ENCODE measurements at places on chromosomes 2 and 18.

- DNase-seq, result no peak
- H3K27me3 ChIP-seq, result peaks cover 5% of the 10 kb centered on the region
- peak overlapping the region; percentile 89 for H3K4me3 ChIP-seq
- H3K4me1 ChIP-seq, result peaks cover 21% of the 10 kb centered on the region
These were observed 1.6 kb downstream of the ZC3H6 start for GRCh38 chr2:112276954-112277353.

GRCh38 chr18:45290364-45290763 lies 324.9 kb upstream of the SLC14A2 start:
- H3K4me3 ChIP-seq, result no peak overlapping the region
- no peak overlapping the region for H3K27ac ChIP-seq

- H3K36me3 ChIP-seq, result peaks cover 23% of the 10 kb centered on the region
- H3K27me3 ChIP-seq, result no peaks in the 10 kb centered on the region
- no peak overlapping the region for H3K27ac ChIP-seq
These were observed 85.5 kb downstream of the PIGN start for GRCh38 chr18:62101321-62101721.

- H3K27me3 ChIP-seq, result peaks cover 11% of the 10 kb centered on the region
- no peak overlapping the region for H3K4me3 ChIP-seq
- no peaks in the 10 kb centered on the region for H3K36me3 ChIP-seq
- DNase-seq, result no peak
- H3K4me1 ChIP-seq, result no peaks in the 10 kb centered on the region
These were observed 7.8 kb downstream of the DOK6 start for GRCh38 chr18:69408522-69408921.

GRCh38 chr2:2233171-2233826 lies 97.8 kb downstream of the MYT1L start:
- H3K36me3 ChIP-seq, result no peaks in the 10 kb centered on the region
- H3K4me3 ChIP-seq, result no peak overlapping the region
- H3K4me1 ChIP-seq, result no peaks in the 10 kb centered on the region
- no peak for DNase-seq

- peaks cover 31% of the 10 kb centered on the region for H3K27me3 ChIP-seq
- no peak overlapping the region for H3K27ac ChIP-seq
- no peak for DNase-seq
- H3K4me3 ChIP-seq, result peak overlapping the region; percentile 26
- no peaks in the 10 kb centered on the region for H3K36me3 ChIP-seq
These were observed 62.8 kb downstream of the BOD1L2 start for GRCh38 chr18:57209713-57210106.

DNA sequence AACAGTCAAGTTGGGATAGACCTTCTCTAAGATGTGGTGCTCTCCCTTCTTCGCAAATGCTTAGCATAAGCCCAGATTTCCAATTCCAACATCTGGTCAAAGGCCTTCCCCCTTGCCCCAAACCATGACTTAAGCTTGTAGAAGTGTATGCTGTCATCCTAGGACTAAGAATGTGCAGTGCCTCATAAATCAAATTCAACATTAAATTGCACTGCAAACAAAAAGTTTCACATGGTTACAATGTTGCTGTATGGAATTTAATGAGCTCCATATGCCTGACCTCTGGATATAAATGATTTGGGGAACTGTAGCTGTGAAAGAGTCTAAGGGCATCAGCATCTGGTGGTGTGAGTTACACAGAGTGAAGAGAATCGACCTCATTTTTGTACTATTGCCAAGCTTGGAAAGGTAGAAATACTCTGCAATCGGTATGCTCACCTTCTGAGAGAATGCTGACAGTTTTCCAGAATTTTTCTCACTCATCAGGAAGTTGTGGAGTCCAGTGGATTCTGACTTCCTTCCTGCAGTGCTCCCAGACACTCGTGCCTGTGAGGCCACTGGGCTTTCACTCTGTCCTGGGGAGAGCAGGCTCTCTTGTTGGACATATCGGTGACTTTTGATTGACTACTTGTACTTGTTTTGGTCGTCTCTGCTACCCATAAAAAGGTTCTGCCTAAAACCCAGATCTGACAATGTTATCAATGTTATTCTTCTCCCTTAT lies 40.6 kb downstream of the FASTKD2 start:
- no peaks in the 10 kb centered on the region for H3K36me3 ChIP-seq
- no peak overlapping the region for H3K27ac ChIP-seq
- peaks cover 1% of the 10 kb centered on the region for H3K4me1 ChIP-seq
